Activated CD4-positive, CD25-positive, alpha-beta regulatory T cell treated with anti-CD3 and anti-CD28 coated beads, Interleukin-2, amount 50 U/mL, for 24 hours (primary cell): ENCODE measurements at places on chromosomes 5 and 9.

DNA sequence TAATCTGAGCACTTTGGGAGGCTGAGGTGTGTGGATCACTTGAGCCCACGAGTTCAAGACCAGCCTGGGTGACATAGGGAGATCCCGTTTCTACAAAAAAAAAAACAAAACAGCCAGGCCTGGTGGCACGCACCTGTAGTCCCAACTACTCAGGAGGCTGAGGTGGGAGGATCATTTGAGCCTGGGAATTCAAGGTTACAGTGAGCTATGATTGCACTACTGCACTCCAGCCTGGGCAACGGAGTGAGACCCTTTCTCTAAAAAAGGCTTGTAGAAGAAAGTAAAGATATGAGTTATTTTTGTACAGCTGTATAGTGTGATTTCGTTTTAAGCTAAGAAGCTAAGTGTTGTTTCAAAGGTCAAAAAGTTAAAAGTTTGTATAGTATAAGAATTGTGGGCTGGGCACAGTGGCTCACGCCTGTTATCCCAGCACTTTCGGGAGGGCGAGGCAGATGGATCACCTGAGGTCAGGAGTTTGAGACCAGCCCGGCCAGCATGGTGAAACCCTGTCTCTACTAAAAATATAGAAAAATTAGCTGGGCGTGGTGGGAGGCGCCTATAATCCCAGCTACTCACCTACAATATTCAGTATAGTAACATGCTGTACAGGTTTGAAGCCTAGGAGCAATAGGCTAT, 18.8 kb downstream of the UBE2R2 start:
- ATAC-seq, result no peak

DNA sequence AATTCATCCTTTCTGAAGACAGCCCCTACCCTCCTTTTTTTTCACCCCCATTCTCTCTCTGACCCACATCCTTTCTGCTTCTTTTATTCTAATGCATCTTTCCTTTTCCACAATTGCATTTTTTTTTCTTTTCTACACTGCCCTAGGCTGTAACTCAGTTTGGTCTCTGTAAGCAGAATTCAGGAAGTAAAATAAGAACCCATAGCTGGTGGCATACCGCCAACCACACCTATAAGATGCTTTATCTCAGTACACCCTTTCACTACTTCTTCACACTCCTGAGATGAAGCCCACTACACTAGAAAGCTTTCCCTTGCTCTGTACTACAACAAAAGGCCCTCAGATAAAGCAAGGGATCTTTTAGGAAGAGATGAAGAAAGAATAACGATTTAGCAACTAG, 16.1 kb upstream of the TSSK1B start:
- no peak for ATAC-seq

- no peak for ATAC-seq
These were observed 69.1 kb upstream of the NR4A3 start for GRCh38 chr9:99752417-99753109.

- ATAC-seq, result no peak
These were observed 35.8 kb upstream of the MEGF10 start for GRCh38 chr5:127254729-127255284.

- ATAC-seq, result no peak
These were observed 280.5 kb downstream of the TUSC1 start for GRCh38 chr9:25397746-25398145.

GRCh38 chr5:1410156-1411014, 34.9 kb downstream of the SLC6A3 start:
- no peak for ATAC-seq

DNA sequence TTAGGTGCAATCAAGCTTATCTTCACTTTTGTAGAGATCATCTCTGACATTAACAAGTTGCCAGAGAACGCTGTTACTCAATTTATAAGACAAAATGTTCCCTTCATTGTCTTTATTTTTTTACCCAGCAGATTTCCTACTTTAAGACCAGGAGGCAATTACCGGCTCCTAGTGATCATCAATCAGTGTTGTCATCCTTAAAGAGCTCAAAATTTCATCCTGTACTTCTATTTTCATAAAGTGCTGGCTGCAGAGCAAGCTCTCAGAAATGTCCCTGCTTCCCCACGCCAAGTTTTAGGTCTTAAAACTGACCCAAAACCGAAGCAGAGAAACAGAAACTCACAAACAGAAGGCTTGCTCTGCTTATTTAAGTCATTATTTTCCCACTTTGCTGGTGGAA, 82.9 kb downstream of the PJA2 start:
- no peak for ATAC-seq

GRCh38 chr5:140594169-140594568, 29.5 kb downstream of the SLC35A4 start:
- ATAC-seq, result no peak

- ATAC-seq, result no peak
These were observed 644 bp upstream of the CTNNAL1 start for GRCh38 chr9:109013679-109014607.

DNA sequence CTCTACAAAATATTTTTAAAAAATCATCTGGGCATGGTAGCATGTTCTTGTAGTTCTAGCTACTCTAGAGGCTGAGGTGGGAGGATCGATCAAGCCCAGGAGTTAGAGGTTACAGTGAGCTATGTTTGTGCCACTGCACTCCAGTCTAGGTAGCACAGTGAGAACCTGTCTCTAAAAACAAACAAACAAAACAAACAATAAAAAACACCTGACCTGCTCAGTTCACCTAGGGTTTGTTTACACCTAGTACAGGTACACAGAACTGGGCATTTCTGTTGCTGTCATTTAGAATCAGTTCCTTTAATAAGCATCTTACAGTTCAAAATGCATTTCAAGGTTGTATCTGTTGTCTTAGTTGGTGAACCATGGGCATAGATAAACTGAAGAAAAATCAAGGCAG, 95.3 kb downstream of the MEGF10 start:
- no peak for ATAC-seq

GRCh38 chr9:10523164-10523563, 89.6 kb downstream of the PTPRD start:
- ATAC-seq, result no peak

- no peak for ATAC-seq
These were observed 147.4 kb upstream of the NFIL3 start for GRCh38 chr9:91571036-91571435.

DNA sequence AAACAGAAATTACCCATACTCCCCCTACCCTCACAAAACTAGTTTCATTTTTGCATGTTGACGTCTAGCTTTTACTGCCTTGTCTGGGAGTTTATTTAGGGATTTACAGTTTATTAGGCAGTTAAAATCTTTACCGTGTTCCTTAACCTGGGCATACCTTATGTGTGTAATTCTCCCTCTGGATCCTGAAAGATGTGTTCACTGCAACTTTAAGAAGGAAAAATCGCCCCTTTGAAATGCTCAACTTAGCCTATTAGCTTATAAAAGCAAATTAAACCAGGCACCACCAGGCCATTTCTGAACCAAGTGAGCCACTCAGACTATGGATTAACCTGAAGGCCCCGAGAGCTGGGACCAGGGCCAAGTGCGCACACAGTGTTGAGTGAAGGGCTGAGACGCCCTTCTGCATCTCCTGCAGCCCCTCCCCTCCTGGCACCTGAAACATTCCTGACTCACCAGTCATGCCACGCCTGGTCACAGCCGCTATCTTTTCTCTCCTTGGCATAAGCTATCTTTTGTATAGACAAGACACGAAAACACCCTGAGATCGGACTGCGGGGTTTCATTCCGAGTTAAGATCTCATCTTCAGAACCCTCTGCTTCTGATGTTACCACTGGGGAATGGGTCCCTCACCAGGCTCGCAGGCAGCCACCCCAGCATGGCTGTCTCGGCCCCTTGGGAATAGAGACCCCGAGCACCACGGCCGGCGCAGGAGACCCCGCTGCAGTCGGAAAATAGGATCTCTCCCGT, 111.9 kb downstream of the ROR2 start:
- no peak for ATAC-seq

GRCh38 chr9:129176701-129177442, 1.2 kb downstream of the IER5L start:
- no peak for ATAC-seq

GRCh38 chr5:118033686-118034338, 954.5 kb downstream of the DTWD2 start:
- ATAC-seq, result no peak

DNA sequence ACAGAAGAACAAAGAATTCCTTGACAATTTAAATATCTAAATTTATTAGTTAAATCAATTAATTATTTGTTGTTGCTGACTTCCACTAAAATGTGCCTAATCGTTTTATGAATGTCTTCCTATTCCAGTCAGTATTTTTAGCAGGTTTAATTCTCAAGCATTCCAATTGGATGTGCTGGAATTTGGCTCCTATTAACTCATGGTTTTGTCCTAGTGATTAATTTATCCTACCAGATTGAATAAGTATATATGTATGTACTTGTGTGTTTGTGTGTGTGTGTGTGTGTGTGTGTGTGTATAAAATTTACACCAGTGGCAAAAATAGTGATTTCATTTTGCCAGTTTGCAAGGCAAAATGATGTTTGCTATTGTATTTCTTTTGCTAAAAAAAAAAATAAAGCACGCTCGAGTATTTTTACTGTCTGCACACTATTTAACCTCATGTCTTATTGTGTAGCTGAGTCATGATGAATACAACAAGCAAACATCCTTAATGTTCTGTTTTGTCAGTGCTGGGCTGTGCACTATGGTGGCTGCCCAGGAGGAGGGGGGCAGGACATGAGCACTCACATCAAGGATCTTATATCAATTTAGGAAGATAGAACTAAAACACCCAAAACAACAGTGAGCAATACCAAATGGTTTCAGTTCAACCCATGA, 375.5 kb downstream of the PDE4D start:
- no peak for ATAC-seq

- ATAC-seq, result no peak
These were observed 190.6 kb downstream of the DAB2IP start for GRCh38 chr9:121841771-121842611.

DNA sequence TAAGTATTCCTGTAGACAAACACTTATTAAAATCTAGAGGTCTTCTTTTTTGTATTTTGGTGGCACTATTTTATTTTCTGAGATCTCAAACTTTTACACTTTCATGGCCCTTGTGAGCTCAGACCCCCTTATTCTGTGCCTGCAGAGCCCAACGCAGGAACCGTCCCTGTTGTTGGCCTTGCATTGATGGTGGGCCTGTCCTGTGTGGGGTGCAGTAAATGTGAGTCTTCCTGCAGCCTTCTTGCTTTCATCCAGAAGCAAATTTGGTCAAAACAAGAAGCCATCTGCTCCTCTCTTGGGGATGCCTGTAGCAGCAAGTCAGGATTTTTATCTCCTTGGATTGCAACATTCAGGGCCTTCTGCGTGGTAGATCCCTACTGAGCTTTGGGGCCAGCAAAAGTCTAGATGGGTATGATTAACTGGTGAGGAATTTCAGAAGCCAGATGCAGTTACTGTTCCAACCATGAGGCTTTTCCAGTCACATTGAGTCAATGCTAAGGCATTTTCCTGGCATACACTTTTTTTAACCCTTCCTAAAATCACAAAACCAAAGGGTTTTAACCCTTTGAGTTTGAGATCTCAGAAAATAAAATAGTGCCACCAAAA, 31.7 kb downstream of the BASP1 start:
- no peak for ATAC-seq

GRCh38 chr5:116661419-116661818, 86.8 kb upstream of the SEMA6A start:
- ATAC-seq, result no peak

- ATAC-seq, result no peak
These were observed 41.2 kb upstream of the TMEM250 start for GRCh38 chr9:136159851-136160250.

GRCh38 chr5:3187771-3188425, 407.7 kb upstream of the IRX1 start:
- ATAC-seq, result no peak

DNA sequence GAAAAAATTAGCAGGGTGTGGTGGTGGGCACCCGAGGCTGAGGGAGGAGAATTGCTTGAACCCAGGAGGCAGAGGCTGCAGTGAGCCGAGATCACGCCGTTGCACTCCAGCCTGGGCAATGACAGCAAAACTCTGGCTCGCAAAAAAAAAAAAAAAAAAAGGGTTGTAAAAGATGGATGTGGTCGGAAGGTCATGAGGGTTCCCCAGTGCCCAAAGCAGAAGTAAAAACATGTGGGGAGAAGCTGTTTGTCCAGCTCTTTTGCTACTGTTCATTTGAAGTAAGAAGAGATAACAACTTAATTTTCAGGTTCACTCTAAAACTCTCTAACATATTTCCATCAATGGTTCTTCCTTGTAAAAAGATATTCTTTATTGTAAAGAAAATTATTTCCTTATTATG, 57.1 kb upstream of the GOLPH3 start:
- no peak for ATAC-seq

- ATAC-seq, result no peak
These were observed 71.4 kb upstream of the SPTLC1 start for GRCh38 chr9:92186631-92187030.

DNA sequence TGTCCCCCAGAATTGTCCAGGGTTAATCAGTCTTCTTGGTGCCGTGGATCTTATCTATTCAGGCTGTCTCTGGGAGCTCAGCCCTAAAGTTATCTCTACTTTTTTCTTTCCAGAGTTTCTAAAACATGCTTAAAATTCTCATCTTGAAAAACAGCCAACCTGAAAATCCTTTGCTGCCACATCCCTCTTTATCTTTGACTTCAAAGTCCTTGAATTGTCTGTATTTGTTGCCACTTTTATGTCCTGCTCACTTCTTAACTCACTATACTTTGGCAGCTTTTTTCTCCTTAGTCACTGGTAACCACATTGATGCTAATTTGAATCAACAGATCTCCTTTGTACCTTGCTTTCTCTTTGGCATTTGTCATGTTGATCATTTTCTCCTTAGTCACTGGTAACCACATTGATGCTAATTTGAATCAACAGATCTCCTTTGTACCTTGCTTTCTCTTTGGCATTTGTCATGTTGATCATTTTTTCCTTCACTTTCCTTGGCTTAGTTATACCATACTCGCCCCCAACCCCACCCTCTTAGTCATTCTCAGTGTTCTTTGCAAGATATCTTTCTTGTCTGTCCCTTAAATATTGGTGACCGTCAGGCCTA, 8.5 kb downstream of the DMXL1 start:
- peak; percentile 90 for ATAC-seq

DNA sequence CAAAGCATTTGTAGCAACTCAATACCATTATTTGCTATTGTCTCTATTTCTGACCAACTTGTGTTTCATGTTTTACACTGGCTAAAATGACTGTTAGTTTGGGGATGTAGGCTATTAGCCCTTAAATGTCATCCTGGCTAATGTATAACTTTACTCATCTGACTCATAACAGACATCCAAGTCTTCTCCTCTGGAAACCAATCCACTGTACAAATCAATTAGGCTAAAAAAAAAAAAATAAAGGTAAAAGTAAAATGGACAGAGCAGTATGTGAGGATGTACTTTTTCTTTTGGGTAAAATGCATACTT, 20.6 kb downstream of the MEGF9 start:
- no peak for ATAC-seq

DNA sequence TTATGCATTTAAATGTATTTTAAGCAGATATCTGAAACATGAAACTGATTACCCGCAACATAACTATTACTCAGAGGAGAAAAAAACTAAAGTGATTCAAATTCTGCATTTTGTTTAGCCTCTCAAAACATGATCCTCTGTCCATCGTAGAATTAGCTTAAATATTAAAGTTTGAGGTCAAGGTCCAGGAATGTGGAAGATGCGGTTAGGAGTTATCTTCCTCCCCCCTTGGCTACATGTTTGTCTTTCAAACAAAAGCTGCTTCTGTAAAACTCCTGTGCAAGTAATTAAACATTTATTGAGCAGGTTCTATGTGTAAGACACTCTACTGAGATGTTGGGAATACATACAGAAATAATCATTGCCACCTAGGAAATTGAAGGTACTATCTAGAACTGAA, 175.0 kb upstream of the ISL1 start:
- ATAC-seq, result no peak
